ENCODE measurements at places on chromosomes 3 and 15.
A peak's percentile ranks its signal among the peaks of the same experiment; 100 is the strongest.

DNA sequence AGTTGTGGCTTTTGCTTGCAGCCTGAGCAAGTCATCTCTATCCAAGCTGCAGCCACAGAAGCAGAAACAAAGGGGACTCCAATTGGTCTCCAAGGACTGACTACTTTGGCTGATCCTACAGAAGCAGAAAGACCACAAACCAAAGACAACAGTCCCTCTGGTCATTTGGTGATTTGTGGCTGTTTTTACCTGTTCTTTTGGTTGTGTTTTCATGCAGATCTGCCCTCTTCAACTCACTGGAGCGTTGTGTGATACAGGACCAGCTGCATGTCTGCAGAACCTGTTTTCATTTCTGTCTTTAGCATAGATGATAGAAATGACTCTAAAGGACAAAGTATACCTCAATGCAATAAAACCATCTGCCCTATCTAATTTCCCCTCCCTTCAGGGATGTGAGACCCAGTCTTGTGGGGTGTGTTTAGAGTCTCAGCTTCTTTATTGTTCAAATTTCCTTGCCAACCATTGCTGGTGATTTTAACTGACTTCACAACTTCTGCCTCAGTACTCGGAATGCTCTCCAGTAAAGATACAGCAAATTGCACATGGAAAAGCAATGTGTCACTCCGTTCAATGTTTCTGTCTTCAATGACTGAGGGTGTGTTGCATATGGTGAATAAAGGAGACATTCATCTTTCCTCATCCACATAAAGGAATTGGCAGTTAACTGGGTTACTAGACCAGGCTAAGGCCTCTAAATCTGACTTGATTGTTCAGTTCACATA lies 48.9 kb upstream of the SLC7A14 start:
- DNase-seq: no peak

DNA sequence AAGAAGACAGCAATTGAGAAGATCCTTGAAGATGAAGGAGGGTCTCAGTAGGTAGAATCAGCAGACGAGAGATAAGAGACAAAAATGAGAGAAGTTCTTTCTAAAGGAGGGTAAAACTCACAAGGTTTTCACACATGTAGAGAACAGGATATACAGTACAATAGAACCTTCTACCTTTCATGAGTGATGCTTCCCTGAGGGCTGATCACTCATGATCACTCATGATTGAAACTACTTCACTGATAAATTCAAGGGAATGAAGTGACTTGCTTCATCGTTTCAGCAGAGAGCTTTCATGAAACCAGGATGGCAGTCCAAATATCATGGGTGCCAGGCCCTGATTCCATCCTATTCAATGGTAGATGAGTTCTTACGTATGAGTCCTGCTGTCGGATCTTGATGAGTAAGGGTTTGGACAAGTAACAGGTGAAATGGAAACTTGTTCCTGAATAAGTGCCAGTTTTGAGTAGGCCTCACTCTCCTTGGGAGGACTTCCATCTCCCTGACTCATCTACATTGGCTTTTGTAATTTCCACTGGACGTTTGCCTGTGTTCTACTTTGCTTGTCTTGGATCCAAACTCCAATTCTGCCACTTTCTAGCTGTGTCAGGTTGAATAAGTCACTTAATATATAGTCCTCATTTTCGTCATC lies 9.6 kb upstream of the CLDN16 start:
- DNase-seq: peak; percentile 73

- DNase-seq: peak; percentile 94
These were observed at the start of gene ZBTB38 for GRCh38 chr3:141368062-141368924. ZBTB38 (plus strand) TSS chr3:141368504; CDS start chr3:141442389, 73,885 bp downstream.

DNA sequence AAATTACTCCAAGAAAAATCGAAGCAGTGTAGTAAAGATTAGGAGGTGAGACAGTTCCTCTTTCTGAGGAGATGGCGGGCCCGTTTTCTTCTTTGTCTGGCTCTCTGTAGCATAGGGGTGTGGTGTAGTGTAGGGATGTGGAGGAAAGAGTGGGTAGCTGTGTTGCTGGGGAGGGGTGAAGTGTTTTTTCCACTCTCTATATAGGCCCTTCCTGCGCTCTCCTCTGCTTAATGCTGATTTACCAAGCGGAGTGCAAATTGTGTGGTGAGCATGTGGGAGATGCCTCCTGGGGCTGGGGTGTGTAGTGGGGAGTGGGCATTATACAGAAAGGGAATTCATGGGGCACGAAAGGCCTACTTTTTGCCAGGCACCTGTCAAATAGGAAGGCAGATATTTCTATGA lies 94.9 kb downstream of the ST6GAL1 start:
- no peak for DNase-seq

- DNase-seq: peak; percentile 34
These were observed 728.2 kb upstream of the NECTIN3 start for GRCh38 chr3:110343376-110343775.

DNA sequence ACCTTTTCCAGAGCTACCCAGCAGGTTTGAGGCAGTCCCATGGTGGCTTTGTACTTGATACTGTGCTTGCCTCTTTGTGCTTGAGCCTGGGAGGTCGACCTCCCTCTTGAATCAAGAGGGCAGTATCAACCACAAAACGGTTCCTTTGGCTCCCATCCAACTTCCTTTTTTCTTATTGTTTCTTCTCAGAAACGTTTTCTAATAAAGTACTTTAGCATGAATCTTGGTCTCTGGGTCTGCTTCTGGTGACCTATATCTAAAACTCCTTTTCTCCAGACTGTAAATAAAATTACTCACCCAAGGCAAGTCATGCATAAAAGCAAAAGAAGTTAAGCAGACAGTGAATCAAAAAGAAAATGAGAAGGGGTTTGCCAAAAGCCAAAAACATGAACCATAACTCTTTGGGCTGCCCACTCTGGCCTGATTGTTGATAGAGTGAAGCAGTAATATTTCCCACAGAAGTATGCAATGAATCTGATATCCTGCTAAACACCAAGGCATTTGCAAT lies 112.2 kb upstream of the SLC4A7 start:
- DNase-seq: no peak

- no peak for DNase-seq
These were observed 192.3 kb upstream of the RBMS3 start for GRCh38 chr3:29088579-29088978.

GRCh38 chr3:150429767-150430671 lies 21.9 kb downstream of the TSC22D2 start:
- no peak for DNase-seq

GRCh38 chr3:191065181-191065805 lies 133.7 kb upstream of the OSTN start:
- no peak for DNase-seq

- peak; percentile 13 for DNase-seq
These were observed 2.3 kb downstream of the SERF2 start for GRCh38 chr15:43794269-43795037.

DNA sequence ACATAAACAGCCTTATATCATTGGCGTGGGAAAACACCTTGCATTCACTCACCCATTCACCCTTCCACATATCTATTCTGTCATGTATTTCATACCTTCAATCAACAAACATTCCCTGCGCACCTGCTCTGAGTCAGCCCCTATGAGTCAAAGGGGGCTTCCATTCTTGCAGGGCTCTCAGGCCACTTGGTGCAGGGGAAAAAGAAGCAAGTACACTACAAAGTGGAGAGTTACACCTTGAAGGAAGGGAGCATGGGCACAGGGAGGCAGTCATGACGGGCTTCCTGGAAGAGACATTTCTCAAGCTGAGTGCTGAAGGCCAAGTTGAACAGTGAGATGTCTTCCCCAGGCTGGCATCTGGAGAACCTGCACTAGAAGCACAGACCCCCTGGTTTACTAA lies 4.6 kb upstream of the AMOTL2 start:
- DNase-seq: no peak

- DNase-seq: no peak
These were observed 257.7 kb downstream of the VGLL3 start for GRCh38 chr3:86733257-86733656.

- no peak for DNase-seq
These were observed 13.5 kb downstream of the POC1A start for GRCh38 chr3:52140769-52141168.

GRCh38 chr3:150680562-150680961 lies 23.2 kb downstream of the ERICH6 start:
- DNase-seq: no peak

GRCh38 chr3:95277613-95278012 lies 1214.8 kb downstream of the NSUN3 start:
- no peak for DNase-seq

GRCh38 chr3:12120374-12121140 lies 38.2 kb downstream of the TIMP4 start:
- DNase-seq: no peak

DNA sequence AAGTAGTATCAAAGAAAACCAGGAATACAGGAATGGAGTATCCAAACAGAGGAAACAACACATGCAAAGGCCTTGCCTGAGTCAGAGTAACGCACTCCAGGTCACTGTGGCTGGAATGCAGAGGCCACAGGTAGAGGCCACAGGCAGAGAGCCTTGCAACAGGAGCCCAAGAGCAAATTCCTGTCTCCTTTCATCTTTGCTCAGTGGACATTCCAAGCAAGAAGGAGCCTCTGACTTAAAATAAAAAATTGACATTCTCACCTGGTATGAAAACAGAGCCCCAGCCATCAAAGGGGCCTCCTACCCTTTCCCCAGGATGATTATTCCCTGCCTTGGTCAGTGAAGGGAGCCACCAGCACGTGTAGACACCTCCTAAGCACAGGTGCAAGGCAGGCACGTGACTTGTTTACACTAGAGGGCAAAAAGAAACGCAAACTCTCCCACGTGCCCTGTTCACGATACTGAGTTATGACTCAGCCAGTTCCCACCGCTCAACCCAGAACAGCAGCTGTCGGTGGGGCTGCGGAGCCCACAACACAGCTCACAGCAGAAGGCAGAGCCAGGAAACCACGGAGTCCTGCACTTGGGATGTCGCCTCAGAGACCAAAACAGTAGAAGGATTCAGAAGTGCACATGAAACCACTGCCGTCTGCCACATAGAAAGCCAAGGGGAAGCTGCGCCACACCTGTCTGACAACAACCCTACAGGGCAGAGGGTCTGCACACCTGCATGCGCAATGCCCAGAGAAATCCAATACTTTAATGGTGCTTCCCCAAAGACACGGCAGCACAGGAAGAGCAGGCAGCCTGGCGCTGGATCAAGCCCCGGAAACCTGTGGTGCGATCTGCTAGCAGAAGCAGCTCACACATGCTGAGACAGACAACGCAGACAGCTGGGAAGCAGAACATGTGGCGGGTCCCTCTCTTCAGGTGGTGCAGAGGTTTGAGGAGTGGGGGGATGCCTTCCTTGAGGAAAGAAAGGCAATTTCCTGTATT lies 52.1 kb downstream of the ITGB5 start:
- no peak for DNase-seq

DNA sequence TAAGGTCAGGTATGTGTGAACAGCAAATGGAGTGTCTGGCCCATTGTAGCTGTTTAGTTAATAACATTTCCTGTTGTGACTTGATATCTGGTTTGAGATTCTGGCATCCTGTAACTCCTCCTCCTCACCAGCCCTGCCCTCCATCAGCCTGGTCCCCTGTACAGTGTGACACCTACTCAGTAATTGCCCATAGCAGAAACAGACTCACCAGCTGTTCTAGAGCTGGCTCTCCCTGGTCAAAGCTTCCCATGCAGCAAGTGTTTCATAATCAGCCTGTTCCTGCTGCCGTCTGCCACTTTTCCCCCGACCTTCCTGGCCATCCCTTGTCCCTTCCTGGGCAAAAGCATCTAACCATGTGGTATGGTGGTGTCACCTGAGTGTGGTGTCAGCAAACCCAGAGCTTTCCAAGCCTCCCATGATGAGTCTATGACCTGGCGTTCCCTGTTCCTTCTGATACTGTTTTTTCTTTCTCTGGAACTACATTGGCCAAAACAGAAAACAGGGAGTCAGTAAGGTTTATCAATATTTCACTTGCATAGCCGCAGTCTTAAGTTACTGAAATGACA lies 55.4 kb downstream of the B3GALNT1 start:
- DNase-seq: no peak

DNA sequence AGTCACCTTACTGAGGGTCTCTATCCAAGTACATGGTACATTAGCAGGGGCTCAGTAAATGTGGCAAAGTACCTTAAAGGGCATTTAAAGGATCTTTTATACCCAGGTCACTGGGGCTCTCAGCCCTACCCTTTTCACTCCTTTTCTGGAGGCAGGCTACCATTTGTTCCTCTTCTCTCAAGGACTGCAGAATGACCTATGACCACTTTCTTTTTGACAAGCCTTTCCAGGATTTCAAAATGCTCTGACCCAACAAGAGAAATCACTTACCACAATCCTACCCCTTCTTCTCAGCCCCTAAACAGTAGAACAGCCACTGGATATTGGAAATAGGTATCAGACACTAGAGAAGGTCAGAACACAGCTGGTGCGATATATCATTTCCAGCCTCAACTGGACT lies 221.8 kb upstream of the TPRG1 start:
- no peak for DNase-seq

- DNase-seq: peak; percentile 32
These were observed 49.9 kb downstream of the CNTN3 start for GRCh38 chr3:74564560-74564959.

DNA sequence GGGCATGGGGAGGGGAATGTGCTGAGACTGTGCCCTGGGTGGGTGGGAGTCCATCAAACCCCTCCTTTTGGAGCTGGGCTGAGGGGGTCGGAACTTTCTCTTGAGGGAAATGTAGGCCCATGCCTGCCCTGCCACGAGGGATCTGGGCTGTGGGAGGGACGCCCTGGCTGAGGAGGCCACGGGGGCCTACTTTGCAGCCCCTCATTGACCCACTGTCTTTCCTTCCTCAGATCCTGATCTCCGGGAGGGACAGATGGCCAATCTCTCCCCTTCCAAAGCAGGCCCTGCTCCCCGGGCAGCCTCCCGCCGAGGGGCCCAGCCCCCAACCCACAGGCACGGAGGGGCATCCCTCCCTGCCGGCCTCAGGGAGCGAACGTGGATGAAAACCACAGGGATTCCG lies 25.3 kb downstream of the LOXL1 start:
- no peak for DNase-seq

- DNase-seq: no peak
These were observed 40.9 kb downstream of the MCCC1 start for GRCh38 chr3:183058351-183058750.

DNA sequence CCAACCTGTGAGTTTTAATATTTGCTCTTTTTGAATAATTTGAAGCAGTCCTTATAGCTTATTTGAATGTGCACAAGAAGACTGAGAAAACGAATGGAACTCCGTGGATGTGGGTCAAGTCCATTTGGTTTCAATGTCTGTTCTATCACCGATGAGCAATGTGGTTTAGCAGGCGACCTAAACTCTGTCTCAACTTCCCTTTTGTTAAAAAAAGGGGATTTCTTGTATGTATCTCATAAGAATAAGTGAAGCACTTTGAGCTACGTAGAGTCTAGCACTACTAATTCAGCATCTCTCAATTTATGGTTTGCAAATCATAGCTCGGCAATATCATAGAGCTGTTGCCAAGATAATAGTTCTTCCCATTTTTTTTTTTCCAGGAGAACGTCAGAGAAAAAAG lies 4.6 kb upstream of the SKIL start:
- no peak for DNase-seq
